Effector memory CD8-positive, alpha-beta T cell (primary cell): ENCODE measurements at places on chromosomes 4 and X.

DNA sequence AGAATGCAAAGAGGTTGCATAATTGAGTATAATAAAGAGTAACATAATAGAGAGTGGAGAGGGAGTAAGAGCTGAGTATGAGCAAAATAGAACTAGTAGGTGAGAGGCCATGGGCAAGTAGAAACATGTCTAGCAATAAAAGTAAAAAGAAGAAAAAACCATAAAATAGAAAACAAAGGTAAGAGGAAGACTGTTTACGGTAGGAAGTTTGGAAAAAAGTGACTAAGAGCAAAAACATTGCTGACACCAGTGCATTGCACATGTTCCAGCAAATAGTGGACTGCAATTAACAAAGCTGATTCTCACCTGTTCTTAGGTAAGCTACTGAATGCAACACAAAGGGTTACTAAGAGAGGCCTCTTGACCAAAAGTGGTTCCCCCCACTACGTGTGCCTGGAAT is 202.9 kb downstream of the TEX13A start:
- no peak for DNase-seq

DNA sequence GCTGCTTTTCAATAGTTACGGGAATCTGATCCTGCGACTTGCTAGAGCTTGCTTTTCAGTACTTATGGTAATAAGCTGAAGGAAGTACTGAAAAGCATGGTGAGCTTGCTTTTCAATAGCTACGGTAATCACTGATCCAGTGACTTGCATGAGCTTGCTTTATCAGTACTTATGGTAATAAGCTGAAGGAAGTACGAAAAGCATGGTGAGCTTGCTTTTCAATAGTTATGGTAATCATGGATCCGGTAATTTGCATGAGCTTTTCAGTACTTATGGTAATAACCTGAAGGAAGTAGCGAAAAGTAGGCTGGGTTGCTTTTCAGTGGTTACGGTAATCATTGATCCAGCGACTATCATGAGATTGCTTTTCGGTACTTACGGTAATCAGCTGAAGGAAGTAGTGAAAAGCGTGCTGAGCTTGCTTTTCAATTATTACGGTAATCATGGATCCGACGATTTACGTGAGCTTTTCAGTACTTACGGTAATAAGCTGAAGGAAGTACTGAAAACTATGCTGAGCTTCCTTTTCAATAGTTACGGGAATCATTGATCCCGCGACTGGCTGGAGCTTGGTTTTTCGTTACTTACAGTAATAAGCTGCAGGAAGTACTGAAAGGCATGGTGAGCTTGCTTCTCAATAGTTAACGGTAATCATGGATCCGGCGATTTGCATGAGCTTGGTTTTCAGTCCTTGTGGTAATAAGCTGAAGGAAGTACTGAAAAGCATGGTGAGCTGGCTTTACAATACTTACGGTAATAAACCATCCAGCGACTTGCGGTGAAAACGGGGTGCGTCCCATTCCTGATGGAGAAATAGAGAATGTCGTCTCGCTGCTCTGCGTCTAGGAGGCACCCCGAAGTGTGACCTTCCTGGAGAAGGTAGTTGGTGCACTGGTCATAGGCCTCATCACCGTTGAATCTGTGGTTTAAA is 6.5 kb downstream of the CRLF2 start:
- DNase-seq, result no peak

DNA sequence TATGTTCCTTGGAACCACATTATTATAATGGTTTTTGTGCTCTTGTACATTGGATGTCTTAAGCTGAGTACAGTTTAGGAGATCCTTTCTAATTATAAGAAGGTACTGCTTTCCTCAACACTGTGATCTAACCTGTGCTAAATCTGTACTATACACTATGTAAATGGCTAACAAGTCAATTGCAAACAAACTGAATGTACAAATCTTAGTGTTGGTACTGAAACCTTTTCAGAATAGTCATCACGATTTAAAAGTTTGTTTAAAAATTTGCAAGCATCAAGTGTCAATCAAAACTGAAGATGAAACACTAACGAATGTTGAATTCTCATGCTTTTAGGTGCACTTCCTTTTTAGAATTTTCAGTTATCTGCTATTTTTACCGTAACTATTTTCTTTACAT is 2090.4 kb upstream of the TENM3 start:
- DNase-seq, result no peak

GRCh38 chrX:115357326-115358120 is 68.0 kb downstream of the LUZP4 start:
- no peak for DNase-seq

- no peak for DNase-seq
Measured at GRCh38 chrX:50996930-50997329, 86.4 kb downstream of the BMP15 start.

DNA sequence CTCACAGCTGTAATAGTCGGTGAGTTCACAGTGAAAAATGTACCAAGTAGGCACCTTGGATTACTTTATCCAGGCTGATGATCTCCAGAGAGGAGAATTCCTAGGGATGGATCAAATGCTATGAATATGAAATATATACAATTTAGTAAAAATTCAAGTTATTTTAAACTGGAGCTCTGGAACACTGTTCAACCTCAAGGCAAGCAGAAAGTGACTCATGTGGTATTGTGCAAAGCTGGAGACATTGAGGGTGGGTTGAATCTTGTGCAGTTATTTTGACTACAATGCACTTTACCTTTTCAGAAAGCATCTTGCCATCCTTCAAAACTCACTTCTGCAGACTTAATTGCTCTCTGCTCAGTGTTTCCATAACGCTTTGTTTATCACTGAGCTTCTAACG is 43.4 kb downstream of the OSTC start:
- DNase-seq, result no peak

DNA sequence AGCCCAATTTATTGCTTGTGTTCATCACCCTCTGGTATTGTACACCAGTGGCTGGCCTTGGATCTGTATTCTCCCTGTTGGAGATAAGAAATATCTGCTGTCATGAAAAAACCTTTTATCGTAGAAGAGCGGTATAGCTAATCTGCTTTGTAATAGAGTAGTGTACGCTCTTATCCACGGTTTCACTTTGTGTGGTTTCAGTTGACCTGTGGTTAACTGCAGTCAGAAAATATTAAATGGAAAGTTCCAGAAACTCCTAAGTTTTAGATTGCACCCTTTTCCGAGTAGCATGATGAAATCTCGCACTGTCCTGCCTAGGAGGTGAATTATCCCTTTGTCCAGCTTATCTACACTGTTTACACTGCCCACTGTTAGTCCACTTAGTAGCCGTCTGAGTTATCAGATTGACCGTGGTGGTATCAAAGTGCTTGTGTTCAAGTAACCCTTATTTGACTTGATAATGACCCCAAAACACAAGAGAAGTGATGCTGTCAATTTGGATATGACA is 42.4 kb downstream of the KDM6A start:
- no peak for DNase-seq

- DNase-seq, result no peak
Measured at GRCh38 chr4:184287697-184288255, 70.1 kb upstream of the ENPP6 start.

- no peak for DNase-seq
Measured at GRCh38 chr4:172404676-172405075, 591.5 kb downstream of the GALNTL6 start.

DNA sequence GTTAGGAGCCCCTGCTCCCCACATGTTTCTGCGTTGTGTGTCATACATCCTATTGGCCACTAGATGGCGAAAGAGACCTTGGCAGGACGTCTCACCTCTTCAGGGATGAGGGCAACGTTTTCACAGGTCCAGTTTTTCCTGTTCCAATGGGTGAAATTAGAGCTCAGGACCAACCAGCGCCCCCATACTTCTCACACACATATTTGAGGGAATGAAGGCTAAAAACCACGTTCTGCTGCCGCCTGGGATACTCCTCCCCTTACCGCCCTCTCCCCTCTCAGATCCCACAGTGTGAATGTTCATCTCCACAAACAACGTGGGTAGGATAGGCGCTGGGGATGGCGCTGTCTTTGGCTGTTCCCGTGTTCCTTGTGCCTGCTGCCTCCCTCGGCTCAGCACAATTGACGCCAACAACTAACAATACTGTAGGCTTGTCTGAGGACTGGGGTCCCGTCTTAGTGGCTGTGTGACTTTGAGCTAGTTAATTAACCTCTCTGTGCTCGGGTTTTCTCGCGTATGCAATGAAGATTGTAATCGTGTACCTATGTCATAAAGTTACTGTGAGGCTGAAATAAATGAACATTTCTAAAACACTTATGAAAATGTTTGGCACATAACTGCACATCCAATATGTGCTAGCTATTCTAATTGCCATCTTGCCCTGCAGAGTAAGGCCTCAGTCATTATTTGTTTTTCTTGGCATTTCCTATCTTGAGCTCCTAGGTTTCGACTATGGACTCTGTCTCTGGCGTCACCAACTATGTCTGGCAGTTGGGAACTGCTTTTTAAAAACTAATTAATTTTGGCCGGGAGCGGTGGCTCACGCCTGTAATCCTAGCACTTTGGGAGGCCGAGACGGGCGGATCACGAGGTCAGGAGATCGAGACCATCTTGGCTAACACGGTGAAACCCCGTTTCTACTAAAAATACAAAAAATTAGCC is 181.3 kb upstream of the STK26 start:
- peak; percentile 24 for DNase-seq

DNA sequence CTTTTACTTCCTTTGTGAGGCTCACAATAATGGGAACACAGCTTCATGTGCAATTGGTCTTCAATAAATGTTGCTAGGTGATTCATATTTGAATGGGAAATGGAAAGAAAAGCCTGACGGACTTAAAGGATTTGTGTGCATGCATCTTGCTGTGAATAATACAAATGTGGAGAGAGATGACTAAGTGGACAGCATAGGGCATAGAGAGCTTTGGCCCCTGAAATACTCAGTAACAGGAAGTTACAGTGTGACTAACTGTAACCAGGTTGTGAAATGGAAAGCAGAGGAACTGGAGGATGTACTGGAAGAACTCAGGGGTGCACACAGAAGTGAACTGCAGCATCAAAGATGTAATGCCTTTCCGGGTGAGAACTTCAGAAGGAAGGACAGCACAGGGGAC is 206.7 kb downstream of the MGST2 start:
- DNase-seq, result no peak

DNA sequence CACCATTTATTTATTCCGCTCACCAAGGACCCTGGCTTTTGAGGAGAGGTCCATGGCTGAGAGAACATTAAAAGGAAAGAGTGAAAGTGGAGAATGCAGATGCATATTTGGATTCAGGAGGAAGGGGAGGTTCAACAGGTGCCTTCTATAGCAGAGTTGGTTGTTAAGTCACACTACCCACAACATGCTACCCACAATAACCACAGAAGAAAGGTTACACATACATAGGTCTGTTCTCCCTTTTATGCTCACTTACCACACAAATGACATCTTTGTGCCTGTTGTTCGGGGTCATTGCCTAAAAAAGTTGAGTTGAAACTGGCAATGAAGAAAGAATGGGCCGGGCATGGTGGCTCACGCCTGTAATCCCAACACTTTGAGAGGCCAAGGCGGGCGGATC is 587.4 kb downstream of the RPA4 start:
- no peak for DNase-seq

DNA sequence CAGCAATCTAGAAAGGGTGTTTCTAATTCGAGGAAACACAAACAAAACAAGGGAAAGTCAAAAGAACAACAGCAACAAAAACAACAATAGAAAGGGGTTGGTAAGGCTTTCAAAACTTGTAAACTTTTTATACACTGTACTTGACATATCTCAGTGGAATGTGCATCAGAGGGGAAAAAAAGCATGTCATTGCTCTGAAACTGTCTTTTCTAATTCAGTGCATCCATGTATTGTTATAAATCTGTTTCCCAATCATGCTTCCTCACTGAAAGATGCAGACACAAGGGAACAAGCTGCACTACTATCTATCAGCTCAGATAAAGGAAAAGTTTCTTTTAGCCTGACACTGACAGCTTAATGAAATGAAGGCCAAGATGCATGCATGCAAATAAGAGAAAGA is 44.2 kb upstream of the PCDH18 start:
- DNase-seq, result no peak

DNA sequence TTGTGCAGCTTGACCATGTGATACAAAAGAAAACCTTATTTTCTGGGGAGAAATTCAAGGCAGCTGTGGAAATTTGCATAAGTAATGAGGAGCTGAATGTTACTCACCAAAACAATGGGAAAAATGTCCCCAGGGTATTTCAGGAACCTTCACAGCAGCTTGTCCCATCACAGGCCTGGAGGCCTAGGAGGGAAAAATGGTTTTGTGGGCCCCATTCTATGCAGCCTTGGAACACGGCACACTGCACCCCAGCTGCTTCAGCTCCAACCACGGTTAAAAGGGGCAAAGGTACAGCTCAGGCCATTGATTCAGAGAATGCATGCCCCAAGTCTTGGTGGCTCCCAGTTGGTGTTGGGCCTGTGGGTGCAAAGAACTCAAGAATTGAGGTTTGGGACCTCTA is 216.1 kb downstream of the MAGEE1 start:
- DNase-seq, result no peak

GRCh38 chr4:41461780-41462307 is 76.1 kb upstream of the LIMCH1 start:
- no peak for DNase-seq

- DNase-seq, result no peak
Measured at GRCh38 chr4:85952972-85953650, 406.7 kb downstream of the MAPK10 start.

GRCh38 chrX:29617725-29618124 is 597.6 kb upstream of the MAGEB2 start:
- no peak for DNase-seq

GRCh38 chr4:158805635-158806471 is 37.0 kb downstream of the FNIP2 start:
- DNase-seq, result no peak

DNA sequence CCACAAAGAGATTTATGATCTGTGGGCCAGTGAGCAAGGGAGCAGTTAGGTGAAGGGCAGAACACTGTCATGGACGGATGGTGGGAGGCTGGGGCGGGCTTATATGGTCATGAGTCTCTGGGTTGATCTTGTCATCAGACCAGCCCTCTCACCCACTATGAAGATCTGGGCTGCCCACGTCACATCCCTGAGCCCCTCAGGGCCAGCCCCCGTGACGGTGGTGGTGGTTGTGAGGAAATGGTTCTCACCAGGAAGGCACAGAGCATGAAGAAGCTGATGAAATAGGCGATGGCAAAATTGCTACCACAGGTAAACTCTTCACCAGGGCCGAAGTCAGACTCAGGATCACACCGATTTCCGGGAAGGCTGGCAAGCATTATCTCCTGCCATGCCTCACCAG is 11.1 kb upstream of the SYP start:
- no peak for DNase-seq

DNA sequence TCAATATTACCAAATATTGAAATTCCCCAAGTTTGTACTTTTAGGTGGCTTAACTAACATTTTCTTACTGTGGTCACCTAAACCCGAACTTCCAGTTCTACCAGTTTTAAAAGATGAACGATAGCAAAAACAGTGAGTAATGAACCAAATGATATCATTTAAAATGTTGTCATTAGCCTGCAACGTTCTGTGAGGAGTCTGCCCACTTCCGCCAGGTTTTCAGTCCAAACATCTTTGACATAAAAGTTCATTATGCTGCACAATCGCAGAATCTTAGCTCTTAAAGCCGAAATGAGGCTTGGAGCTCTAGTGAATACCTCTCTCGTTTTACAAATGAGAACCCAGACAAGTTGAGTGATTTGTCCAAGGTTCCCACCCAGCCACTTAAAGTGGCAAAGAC is 762 bp downstream of the PIGA start:
- peak; percentile 11 for DNase-seq
